Mammary epithelial cell (primary cell): ENCODE measurements at places on chromosomes 6 and 20. TPM values are rescaled to one million over a fixed set of nuclear protein-coding genes. Genes with fewer than 3 reads are reported as not detected.
A peak's percentile ranks its signal among the peaks of the same experiment; 100 is the strongest.

DNA sequence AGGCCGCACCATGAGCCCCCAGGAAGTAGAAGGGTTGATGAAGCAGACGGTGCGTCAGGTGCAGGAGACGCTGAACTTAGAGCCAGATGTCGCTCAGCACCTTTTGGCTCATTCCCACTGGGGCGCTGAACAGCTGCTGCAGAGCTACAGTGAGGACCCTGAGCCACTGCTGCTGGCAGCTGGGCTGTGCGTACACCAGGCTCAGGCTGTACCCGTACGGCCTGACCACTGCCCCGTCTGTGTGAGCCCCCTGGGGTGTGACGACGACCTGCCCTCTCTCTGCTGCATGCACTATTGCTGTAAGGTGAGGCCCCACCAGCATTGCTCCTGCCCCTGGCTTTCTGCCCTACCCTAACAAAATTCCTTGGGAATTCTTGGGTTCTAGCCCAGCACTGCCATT is 13.1 kb downstream of the DNPH1 start:
- DNase-seq = no peak

- no peak for DNase-seq
Observed at GRCh38 chr6:157281570-157281969, 41.7 kb downstream of the TMEM242 start.

GRCh38 chr6:11648436-11648775 is 110.9 kb downstream of the TMEM170B start:
- no peak for DNase-seq

GRCh38 chr20:63267691-63268090 is 4.9 kb upstream of the ARFGAP1 start:
- no peak for DNase-seq

The NRN1 gene
- 0.17 TPM for total RNA-seq

- DNase-seq = no peak
Observed at GRCh38 chr20:51135926-51136715, 113.2 kb upstream of the KCNG1 start.

- no peak for DNase-seq
Observed at GRCh38 chr6:38935051-38935450, 113.5 kb upstream of the GLP1R start.

DNA sequence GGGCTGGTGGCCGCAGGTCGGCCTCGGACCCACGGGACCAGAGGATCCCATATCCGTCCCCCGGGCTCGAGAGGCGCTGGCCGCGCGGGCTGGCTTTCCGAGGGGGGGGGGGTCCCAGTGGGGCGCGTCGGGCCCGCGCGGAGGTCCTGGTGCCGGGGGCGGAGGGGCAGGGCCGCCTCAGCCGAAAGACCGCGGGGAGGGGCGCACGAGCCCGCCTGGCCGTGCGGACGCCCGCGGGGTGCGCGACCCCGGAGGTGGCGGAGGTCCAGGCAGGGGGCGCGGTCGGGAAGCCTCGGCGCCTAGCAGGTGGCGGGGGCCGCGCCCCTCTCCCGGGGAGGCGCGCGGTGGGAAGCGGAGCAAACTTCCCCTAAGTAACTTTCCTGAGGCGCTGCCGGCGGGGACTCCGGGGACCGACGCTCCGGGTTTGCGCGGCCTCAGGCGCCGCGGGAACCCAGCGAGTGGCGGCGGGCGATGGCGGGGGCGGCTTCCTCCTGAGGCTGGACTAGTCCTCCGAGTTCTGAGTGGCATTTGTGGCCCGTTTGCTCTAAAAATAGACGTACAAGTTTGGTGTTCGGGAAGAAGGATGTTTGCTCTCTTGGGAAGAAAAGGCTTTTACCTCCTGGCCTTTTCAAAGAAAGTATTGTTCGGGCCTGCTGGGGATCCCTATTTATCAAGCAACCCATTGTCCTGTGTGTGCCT is 26.5 kb upstream of the BTBD3 start:
- peak; percentile 55 for DNase-seq

DNA sequence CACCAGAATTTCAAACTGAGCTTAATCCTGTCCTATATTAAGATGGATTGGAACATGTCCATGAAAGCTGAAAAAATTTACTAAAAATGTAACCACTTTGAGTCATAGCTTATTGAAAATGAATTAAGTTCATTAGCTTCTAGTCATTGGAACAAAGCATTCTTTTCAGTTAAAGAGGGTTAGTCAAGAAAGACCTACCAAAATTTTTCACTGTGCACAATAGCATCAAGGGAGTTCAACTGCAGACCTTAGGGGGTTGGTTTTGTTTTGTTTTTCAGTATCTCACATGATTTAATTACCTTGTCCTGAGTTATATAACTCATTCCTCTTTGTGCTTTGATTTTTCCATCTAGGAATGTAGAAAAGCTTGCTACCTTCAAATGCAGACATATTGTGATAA is 2.8 kb downstream of the SLC2A12 start:
- no peak for DNase-seq

GRCh38 chr20:9408422-9409300 is 105.7 kb upstream of the LAMP5 start:
- peak; percentile 39 for DNase-seq

The OXT gene
- total RNA-seq = not detected

GRCh38 chr20:9668381-9668780 is 154.0 kb downstream of the LAMP5 start:
- DNase-seq = no peak

The F13A1 gene
- total RNA-seq = not detected

The CMTR1 gene
- 23.2 TPM for total RNA-seq

- no peak for DNase-seq
Observed at GRCh38 chr6:91715171-91715805, 1128.4 kb upstream of the MAP3K7 start.

- DNase-seq = no peak
Observed at GRCh38 chr6:14974792-14975470, 270.9 kb upstream of the JARID2 start.

The PARD6B gene
- 5.6 and 7.8 TPM in 2 replicates for total RNA-seq

- DNase-seq = no peak
Observed at GRCh38 chr6:53928641-53929040, 133.8 kb downstream of the LRRC1 start.

The RBM12 gene
- total RNA-seq = 71.2 TPM

DNA sequence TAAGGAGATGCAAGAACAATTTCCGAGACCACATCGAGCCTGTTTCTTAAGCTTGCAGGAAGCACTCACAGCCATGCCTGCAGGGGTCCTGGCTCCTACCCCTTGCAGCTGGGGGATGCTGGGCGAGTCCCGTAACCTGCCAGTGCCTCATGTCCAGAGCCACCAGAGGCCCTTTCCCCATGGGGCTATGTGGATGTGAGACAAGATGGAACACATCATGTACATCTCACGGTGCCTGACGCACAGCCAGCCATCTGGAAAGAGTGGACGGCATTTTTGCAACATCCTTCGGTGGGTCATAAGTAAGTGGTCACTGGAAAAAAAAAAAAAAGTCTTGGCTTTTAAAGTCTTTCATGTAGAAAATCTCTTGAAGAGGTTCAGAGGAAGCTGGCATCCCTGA is 72.8 kb downstream of the CDH4 start:
- DNase-seq = no peak

The PRPH2 gene
- total RNA-seq = 0.09 and 0.13 TPM in 2 replicates
